ENCODE measurements at places on chromosomes 2 and 18.

- ATAC-seq, result no peak
Measured at GRCh38 chr2:196660244-196660643, 20.7 kb downstream of the CCDC150 start.

- no peak for ATAC-seq
Measured at GRCh38 chr18:34933909-34934661, 107.1 kb upstream of the MAPRE2 start.

- no peak for ATAC-seq
Measured at GRCh38 chr2:172248381-172248780, 145.7 kb upstream of the DLX2 start.

- ATAC-seq, result no peak
Measured at GRCh38 chr18:3716116-3716660, 266.2 kb downstream of the TGIF1 start.

GRCh38 chr2:52775674-52776073, 991.9 kb upstream of the CHAC2 start:
- no peak for ATAC-seq

GRCh38 chr18:77061281-77061945, 71.2 kb downstream of the MBP start:
- ATAC-seq, result no peak

Measured in stimulated activated memory B cell treated with anti-CD40 and anti-IgM and Interleukin-4, amounts not matched to agents 10 μg/mL and 1 μg/mL and 100 μg/mL, for 72 hours (primary cell).